OCI-LY7 (cell line): ENCODE measurements at places on chromosomes 7 and 10. TPM values are rescaled to one million over a fixed set of nuclear protein-coding genes. Genes with fewer than 3 reads are reported as not detected.
A peak's percentile ranks its signal among the peaks of the same experiment; 100 is the strongest.

The MSRB2 gene
- total RNA-seq = 17.6 and 18.1 TPM in 2 replicates

GRCh38 chr7:108623220-108623619 is 53.5 kb downstream of the DNAJB9 start:
- no peak for DNase-seq

DNA sequence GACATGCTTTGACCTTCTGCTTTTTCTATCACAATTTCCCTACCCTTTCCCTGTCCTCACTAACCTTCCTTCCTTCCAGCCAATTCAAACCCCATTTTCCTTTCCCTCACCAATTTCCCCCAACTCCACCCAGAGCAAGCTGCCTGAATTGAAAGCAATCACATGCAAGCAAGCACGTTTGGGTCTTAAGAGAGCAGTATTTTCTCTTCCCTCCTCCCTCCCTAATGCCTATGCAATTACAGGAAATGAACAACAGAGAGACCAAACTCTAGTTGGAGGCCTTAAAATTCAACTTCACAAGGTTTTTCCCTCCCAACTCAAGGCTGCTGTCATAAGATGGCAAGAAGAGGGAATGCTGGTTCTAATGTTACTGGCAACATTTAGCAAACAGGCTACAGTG is 117.2 kb downstream of the MYOF start:
- DNase-seq = no peak

The PON3 gene
- not detected in 2 replicates for total RNA-seq

The TMEM176B gene
- total RNA-seq = 0.37 TPM in 1 of 2 replicates, not detected in the other

DNA sequence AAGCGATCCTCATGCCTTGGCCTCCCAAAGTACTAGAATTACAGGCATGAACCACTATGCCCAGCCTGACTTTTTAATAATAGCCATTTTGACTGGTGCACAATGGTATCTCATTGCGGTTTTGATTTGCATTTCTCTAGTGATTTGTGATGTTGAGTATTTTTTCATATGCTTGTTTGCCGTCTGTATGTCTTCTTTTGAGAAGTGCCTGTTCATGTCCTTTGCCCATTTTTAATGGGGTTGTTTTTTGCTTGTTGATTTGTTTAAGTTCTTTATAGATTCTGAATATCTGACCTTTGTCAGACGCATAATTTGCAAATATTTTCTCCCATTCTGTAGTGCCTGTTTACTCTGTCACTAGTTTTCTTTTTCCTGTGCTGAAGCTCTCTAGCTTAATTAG is 219.2 kb upstream of the CTBP2 start:
- DNase-seq = no peak

The RNLS gene
- total RNA-seq = not detected in 2 replicates

The LEP gene
- not detected in 2 replicates for total RNA-seq

GRCh38 chr10:76399226-76399625 is 967.8 kb downstream of the LRMDA start:
- DNase-seq = no peak

The C7orf33 gene
- not detected in 2 replicates for total RNA-seq

DNA sequence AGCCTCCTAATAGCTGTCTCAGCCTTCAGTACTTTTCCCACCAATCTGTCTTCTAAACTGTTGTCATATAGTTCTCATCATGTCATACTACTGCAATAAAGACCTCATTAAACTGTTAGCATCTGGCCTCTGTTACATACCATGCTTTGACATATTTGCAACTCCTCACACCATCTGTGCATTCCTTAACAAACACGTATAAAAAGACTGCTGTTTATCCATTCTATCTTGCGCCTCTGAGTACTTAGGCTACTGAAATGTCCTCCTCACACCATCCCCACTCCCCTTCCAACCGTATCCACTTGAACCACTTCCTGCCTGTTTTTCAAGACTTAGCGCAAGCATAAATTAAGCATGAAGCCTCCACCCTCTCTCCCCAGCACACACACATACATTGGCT is 41.6 kb downstream of the SLC16A9 start:
- no peak for DNase-seq

DNA sequence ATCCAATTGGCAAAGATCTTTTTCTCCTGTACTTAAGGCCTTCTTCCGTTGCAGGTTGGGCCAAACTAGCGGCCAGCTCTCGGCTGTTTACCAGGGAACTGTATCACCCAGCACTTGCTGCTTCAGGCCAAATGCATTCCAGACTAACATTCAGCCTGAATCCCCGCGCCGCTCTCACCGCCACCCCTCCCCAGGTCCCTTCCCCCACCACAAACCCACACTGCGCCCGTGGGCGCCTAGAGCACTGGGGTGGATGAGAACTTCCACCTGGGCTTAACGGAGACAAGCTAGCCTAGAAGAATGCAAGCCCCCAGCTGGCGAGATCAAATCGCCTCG is 676 bp downstream of the TCAF1 start:
- no peak for DNase-seq

DNA sequence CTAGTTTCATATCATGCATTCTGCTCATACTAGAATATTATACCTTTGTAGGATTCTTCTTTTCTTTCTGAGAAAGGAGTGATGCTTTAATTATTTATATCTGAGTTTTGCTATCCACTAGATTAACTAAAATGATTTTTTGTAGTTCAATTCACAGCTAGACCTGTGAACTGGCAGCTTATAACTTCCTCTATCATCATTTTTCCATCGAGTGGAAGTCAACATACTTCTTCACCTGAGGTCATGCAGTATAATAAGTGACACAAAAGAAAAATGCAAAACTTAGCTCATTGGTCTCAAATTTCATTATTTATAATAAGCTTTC is 8.0 kb downstream of the LRRN3 start:
- no peak for DNase-seq

GRCh38 chr10:7477538-7478334 is 66.9 kb upstream of the SFMBT2 start:
- DNase-seq = peak; percentile 79

The COL13A1 gene
- total RNA-seq = not detected in 2 replicates

DNA sequence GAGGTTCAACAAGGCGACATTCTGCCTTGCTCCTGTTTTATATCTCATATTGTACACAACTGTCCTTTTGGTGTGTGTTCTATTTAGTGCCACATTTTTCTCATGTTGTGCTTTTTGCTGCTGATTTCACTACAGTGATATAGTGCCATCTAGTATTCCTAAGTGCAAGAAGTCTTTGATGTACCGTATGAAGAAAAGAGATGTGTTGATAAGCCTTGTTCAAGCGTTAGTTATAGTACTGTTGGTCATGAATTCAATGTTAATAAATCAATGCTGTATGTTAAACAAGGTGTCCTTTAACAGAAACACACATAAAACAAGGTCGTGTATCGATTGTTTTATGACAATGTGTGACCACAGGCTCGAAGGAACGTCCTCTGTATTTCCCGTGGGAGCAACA is 939.4 kb downstream of the GATA3 start:
- no peak for DNase-seq

DNA sequence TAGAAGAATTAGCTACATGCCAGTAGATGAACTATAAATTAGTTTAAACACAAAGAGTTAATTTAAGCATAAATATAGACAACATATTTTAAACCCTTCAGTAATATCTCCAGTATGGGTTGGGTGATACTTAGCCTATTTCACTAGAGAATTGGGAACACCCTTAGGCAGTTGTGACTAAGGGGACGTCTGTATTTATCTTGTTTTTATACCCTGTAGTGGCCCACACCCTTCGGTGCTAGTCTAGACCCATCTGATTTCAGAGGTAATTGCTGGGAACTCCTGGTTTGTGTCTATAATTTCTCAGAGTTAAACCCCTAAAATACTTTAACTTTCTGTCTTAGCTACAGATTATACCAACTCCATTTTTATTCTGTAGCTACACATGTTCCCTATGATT is 11.5 kb upstream of the STEAP4 start:
- no peak for DNase-seq

DNA sequence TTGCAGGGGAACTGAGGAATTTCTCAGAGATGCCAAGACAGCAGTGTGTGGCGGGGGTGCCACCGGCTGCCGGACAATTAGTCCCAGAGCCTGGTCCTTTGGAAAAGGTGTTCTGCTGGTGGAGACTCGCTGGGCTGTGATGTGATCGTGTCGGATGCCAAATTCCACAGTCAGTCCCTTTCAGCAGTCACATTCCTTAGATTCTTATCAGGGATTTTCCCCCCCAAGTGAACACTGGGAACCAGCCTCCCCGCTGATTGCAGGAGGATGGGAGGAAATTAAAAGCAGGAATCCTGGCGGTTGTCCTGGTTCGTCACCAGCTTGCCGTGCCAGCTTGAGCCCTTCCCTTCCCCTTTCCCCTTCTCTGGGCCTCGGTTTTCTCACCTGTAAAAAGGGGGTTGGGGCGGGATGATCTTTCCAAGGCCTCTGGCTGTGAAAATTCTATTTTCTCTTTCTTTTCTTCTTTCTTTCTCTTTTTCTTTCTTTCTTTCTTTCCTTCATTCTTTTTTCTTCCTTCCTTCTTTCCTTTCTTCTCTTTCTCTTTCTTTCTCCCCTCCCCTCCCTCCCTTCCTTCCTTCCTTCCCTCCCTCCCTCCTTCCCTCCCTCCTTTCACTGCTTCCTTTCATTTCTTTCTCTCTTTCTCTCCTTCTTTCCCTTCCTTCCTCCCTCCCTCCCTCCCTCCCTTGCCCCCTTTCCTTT is 39.6 kb downstream of the COL26A1 start:
- DNase-seq = no peak

The PHKG1 gene
- total RNA-seq = 2.2 and 3.3 TPM in 2 replicates

DNA sequence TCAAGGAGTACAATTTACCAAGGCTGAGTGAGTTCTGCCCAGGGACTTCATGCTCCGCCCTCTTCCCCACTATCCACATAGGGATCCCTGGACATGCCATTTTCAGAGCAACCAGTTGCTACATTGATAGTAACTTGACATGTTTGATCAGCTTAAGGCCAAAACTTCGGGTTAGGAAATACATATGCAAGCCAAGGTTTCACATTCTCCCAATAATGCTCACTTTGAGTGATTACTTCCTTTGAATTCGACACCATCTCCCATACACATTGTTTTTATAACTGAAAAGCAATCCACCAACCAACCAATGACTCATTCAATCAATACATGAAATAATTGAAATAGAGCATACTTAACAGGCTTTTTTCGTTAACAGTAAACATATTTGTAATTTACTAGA is 137.9 kb downstream of the GLI3 start:
- no peak for DNase-seq

- DNase-seq = no peak
Measured at GRCh38 chr7:27375958-27376357, 133.4 kb downstream of the EVX1 start.

- DNase-seq = no peak
Measured at GRCh38 chr7:40622941-40623501, 488.2 kb downstream of the SUGCT start.

DNA sequence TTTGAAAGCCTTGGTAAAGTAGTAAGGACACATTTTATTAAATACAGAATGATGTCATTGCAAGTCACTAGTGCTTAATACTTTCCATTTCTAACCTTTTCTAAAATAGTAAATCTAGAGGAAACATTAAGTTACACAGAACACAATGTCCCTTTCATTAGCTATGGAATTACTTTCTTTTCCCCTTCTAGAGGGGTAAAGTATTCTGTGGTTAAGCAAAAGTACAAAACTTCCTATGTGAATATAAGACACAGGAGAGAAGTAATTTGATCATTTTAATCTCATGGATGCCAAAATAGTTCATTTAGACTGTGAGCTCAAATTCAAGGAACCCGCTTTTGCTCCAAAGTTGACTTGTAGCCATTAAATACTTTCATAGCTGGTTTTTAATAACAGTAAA is 49.8 kb downstream of the SEMA3E start:
- no peak for DNase-seq

GRCh38 chr10:86652361-86653202 is 1.8 kb upstream of the OPN4 start:
- no peak for DNase-seq
